ENCODE measurements at places on chromosomes 12 and 14.
A peak's percentile ranks its signal among the peaks of the same experiment; 100 is the strongest.

- DNase-seq = no peak
These were observed 42.2 kb upstream of the MBIP start for GRCh38 chr14:36362648-36363047.

GRCh38 chr14:55238019-55238680, 33.1 kb upstream of the FBXO34 start:
- DNase-seq = no peak

- DNase-seq = no peak
These were observed 172.2 kb upstream of the ATP2B1 start for GRCh38 chr12:89880690-89881350.

GRCh38 chr14:51118993-51119392, 24.1 kb upstream of the TRIM9 start:
- DNase-seq = no peak

DNA sequence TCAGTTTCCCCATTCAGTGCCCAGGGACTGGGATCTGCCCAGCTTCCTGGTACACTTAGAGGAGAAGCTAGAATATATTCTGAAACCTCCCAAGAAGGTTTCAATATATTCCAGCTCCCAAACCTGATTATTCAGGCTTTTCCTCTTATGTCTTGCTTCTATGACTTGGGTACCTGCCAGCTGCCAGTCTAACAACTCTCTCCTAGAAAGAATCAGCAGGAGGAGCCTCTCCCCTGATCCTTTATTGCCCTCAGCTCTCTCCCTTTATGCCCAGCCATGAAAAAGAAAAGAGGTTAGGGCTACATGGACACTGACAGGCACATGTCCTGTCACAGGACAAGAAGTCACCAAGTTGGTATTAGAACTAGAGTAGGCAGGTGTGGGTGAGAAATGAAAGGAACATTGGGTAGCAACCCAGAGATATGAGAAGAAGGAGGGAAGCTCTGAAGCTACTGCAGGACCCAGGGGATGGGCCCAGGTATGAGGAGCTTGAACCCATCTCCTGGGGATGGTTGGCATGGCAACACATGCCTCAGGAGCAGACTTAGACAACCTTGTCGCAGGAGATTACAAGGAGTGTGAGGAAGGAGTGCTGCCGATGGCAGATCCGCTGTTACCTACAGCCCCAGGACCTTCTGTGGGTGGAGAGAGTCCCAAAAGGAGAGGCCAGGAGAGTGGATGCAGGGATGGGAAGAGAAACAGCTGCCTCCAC, 2.0 kb upstream of the CACNB3 start:
- DNase-seq = no peak

- no peak for DNase-seq
These were observed 18.7 kb downstream of the SOS2 start for GRCh38 chr14:50212726-50213125.

DNA sequence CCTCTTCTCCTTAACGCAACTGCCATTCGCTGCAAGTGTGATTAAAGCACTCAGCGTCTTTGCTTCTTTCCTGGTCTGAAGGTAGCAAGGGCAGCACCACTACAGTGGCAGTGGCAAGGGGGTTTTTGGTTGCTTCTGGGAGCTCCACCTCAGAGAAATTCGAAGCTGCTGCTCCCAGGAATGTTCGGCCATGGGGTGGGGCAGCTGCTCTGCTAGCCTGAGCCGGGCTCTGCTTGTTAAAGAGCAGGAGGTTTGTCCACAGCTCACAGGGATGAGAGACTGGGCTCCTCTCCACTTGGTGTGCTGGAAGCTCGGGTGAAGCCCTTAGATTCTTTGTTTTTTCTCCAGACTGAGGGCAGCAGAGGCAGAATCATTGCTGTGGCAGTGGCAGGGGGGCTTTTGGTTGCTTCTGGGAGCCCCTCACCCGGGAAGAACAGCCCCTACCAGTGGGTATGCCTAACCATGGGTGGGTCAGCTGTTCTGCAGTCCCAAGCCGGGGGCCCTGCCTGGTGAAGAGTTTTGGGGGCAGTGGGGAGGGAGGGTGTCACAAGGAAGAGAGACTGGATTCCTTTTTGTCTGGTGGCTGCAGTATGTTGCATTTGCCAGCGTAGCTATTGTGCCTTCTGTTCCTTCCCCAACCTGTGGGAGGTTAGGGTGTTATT, 340.2 kb downstream of the AEBP2 start:
- no peak for DNase-seq

GRCh38 chr14:92447416-92448197, 66.0 kb upstream of the RIN3 start:
- DNase-seq = no peak

DNA sequence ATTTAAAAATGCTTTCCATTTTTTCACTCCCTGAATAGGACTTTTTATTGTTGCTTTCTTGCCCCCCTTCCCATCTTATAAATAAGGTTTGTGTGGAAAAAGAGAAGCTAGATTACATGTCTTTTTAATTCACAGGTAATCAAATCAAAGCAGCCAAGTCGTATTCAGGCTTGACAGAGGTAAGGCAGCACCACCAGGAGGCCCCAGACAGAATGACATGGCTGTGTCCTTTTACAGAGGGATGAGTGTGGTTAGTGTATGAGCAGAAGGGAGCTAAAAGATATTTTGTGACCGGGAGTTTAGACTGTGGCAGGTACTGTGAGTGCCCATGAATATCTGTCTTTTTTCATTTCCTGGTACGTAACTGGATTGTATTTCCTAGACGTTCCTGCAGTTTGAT, 596.1 kb downstream of the ETNK1 start:
- peak; percentile 27 for DNase-seq

- no peak for DNase-seq
These were observed 101.2 kb upstream of the CCDC175 start for GRCh38 chr14:59677771-59678231.

DNA sequence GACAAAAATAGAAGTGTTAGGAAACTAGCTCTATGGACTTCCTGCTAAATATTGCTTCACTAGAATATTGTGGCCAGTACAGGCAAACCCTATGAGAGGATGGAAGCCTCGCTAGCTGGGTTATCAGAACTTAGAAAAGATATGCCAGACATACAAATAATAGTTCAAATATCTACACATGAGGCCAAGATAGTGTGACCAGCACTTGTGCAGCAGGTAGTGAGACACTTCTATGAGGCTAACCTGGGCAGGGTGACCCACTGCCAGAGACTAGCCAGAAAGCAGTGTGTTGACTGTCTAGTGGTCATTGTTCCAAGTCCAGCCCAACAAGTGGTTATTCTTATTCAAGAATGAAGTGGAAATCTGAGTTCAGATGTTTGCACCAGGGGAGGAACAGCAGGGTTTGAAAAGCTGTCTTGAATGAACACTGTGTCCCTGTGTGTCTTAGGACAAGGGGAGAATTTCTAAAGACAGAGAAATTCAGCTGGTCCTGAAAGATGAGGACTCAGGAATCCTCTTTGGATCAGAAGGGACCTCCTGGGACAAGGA, 16.3 kb downstream of the TSPAN8 start:
- DNase-seq = no peak

GRCh38 chr14:98906123-98906995, 365.6 kb downstream of the BCL11B start:
- DNase-seq = no peak

- no peak for DNase-seq
These were observed 116.6 kb upstream of the PLEKHA5 start for GRCh38 chr12:19012965-19013364.

- DNase-seq = no peak
These were observed at the start of gene BRI3BP for GRCh38 chr12:124993626-124994436. Gene BRI3BP (plus strand): TSS chr12:124993645. CDS start chr12:124993791, 146 bp downstream.

DNA sequence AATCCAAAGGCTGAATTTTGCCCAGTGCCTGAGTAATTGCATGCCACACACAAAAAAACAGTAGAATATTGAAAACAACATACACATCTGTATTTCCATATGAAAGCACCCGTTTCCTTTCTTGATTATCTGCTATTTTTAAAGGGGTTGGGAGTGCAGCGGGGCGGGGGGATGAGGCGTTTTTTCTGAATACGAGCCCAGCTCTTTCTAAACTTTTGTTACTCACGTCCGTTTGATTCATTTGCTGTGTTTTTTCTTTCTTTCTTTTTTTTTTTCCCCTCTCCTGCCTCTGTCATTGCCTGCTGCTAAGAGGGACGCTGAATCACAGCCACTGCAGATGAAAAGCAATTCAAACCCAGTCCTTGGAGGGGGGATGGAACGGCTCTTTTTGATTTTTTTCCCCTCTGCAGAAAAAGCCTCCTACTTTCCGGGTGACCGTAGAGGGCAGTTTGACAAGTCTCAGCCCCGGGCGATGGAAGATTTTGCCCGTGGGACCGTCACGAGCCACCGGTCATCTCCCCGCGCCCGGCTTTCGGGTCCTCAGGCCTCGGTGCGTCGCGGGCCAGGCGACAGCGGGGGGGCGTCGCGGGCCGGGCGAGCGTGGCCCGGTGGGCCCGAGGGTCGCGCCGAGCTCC, 572 bp upstream of the RASSF8 start:
- peak; percentile 3 for DNase-seq

GRCh38 chr12:16604596-16605252, 1.2 kb downstream of the LMO3 start:
- no peak for DNase-seq

DNA sequence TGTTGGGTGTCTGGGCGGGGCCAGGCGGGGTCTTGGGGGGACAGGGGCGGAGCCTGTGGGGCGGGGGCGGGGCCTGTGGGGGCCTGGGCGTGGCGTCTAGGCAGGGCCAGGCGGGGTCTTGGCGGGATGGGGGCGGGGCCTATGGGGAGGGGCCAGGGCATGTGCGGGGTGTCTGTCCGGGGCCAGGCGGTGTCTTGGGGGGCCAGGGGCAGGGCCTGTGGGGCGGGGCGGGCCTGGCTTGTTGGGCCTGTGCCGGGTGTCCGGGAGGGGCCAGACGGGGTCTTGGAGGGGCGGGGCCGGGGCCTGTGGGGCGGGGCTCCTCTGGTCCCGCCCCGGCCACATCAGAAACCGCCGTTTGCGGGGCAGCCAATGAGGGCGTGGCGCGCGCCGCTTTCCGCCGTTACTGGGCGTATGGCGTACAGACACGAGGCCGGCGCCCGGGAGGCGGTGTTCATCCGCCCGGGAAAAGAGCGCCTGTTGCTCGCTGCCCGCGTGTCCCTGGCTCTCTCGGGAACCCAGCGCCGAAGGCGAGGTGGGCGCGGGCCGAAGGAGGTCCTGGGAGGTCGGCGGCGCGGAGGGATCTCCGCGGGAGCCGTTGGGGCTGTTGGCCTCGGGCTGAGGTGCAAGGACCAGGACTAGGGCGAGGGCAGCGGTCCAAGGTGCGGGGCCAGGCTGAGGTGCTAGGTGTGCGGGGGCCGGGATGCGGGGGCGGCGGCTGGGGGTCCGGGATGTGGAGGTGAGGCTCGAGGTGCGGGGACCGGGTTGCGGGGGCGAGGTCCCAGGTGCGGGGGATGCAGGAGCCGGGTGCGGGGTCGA, at the start of gene PIWIL1:
TSS of gene PIWIL1 (plus strand) at position 400 of the 816 bp plus-strand sequence. CDS start 4,705 bp downstream, outside the sequence.
- peak; percentile 40 for DNase-seq

All from NCI-H526 (cell line).